Activated CD8-positive, alpha-beta memory T cell treated with anti-CD3 and anti-CD28 coated beads for 1 hour (primary cell): ENCODE measurements at places on chromosomes 12 and 14.

DNA sequence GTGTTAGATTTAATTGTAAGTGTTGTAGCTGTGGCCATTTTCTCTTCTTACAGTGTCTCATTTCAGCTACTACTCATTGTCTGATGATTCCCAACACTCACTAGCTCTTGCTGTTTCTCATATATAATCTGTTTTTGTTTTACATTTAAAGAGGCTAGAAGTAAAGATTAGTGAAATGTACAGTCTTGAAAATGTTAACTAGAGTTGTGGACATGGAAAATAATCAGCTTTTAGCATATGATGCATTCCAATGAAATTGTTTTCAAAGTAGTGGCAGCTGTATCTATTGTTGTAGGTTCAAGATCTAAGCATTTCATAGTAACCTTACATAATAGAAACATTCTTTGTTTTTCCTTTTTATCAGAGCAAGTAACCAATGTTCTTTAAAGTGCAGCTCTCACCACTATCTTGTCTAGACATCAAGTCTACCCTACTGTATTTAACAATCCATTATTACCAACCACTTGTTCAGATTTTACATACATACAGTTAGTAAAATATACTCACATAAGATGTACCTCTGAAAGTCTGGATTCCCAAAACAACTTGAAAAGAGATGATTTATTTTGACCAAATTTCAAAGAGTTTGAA lies 76.9 kb downstream of the PPHLN1 start:
- DNase-seq: no peak

DNA sequence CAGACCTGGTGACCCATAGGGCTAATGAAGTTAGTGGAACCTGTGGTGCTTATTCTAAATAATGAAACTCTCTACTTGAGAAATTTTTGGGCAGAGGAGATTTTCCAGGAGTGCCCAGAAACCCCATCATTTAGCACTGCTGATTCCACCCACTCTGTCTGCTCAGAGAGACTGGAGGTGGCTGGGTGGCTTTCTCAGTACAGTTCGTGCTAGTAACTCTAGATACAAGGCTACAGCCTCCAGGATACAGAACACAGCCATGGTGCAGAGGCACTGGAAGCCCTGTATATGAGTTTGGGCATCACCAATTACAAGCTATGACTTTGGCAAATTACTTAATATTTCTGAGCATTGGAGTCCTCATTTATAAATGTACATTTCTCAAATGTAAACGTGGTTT lies 32.4 kb downstream of the CCDC177 start:
- no peak for DNase-seq

DNA sequence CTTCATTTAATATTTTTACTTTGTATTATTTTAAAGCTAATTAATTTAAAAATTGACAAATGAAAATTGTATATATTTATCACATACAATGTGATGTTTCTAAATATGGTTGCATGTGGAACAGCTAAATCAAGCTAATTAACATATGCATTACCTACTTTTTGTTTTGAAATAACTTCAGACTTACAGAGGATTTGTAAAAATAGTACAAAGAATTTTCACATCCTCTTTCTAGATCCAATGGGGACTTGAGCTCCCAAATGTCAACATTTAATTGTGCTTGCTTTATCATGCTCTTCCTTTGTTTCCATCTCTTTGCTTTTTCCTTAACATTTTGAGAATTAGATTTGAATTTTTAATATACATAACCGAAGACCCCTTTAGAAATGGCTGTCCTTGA lies 6.6 kb downstream of the DCD start:
- no peak for DNase-seq

DNA sequence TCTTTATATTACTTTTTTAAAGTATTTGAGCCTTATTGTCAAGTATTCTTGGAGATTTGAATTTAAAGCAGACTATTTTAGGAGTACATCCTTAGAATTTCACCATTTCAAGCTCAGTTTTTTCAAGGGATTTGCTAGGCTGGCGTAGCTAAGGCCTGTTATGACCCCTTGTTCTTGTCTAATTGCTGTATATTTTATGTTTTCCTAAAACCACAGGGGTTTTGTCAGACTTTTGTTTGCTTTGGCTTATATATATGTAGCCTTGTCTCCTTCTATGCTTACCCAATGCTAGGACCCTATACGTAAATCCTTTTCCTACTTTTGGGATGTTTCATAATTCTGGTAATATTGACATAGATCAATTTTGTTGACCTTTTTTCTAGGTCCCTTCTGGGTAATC lies 147.0 kb upstream of the SYT10 start:
- DNase-seq: no peak

DNA sequence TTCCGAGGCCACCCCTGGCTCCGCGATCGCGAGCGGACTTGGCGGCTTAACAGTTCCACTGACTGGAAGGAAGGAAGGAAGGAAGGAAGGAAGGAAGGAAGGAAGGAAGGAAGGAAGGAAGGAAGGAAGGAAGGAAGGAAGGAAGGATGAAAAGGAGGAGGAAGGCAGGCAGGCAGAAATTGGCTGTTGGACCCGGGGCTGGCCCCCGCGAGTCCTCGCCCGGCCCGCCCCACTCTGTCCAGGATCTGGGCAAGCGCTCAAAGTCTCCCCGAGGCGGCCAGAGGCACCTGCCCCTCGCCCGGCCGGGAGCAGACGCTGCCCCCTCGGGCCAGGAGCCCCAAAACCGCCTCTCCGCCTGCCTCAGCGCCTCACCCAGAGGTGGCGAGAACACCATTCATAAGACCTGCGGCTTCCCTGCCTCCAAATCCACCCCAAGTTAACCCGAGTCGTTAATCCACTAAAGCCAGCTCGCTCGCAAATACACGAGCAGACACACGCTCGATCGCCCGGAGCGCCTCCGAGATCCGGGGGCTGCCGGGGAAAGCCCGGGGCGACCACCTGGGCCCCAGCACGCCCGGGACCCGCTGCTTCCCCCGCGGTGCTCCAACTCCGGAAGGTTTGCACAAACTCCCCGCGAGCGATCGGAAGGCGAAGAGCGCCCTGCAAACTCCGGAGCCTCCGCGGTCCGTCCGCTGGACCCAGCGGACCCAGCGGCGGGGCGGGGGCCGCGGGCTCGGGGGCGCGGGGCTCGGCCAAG lies 844 bp downstream of the DPF3 start:
- no peak for DNase-seq
